ENCODE measurements at places on chromosomes 5 and 9.

DNA sequence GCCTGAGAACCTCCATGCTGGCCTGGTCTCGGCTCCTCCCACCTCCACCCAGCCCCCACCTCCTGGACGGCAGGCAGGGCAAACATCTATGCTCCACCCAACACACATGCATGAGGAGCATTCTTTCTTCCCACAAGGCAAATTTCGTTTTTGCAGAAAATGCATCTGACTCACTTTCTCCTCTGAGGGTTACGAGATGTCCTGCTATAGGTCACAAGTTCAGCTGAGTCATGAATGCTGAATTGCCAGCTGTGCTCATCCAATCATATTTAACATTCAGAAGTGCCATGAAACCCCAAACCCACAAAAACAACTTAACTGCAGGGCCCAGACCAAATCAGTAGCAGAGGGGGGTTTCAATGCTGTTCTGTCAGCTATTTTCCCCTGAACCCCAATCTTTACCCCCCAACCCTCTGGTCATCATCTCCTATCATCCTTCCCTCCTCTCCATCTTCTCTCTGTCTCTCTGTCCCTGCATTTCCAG is 39.0 kb upstream of the OSMR start:
- no peak for DNase-seq

DNA sequence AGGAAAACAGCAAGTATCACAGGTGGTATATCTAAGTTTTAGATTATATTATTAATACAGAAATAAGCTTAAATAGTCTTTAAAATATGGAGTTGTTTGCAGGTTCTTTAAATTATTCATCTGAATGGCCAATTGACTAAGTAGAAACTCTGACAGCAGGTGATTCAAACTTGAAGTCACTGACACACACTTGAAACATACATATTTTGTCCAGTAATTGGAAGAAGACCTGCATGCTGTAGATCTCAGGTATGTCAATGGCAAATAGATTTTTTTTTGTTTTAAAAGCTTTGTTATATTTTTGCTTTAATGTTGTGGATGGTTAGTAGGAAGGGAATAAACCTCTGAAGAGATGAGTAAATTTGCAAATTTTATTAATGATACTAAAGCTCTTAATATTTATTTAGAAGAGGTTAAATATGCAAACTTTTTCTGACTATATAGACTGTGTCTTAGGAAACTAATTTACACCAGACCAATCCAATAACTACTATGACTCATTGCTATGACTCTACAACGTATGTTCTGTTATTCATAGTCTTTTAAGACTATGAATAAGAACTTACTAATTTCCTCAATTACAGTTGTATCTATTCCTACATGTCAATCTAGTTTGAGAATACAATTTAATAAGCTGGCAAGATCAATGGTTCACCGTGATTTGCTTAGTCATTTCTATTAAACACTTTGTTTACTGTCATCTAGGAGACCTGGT is 53.9 kb upstream of the RORB start:
- no peak for DNase-seq

- DNase-seq, result no peak
Observed at GRCh38 chr9:127931092-127931881, 710 bp upstream of the PIP5KL1 start.

DNA sequence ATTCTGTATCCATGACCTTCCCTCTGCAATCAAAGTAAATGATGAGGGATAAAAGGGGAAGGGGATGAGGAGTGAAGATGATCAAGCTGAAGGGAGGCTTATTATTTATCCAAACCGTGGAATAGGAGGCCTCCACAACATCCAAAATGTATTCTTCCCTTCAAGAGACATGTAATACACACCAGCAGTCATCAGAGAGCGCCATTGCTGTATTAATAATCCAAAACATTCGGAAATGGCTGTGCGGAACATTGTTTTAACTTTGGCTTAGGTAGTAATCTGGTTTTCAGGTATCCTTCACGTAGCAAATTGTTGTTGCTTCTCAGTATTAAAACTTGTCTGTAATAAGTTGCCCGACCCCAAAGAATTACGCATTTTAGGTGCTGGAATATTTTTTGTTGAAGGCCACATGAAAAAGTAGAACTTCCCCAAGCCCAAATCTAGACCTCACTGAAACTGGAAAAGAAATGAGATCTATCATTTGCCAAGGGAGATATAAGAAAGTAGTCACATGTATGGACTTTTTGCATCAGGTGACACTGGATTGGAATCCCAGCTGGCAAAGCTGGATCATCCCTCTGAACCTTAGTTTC is 2.6 kb upstream of the BOD1 start:
- DNase-seq, result peak; percentile 41

All from effector CD4-positive, alpha-beta T cell (primary cell).